Kidney tubule cell (primary cell): ENCODE measurements at places on chromosomes 11 and 22.
A peak's percentile ranks its signal among the peaks of the same experiment; 100 is the strongest.

DNA sequence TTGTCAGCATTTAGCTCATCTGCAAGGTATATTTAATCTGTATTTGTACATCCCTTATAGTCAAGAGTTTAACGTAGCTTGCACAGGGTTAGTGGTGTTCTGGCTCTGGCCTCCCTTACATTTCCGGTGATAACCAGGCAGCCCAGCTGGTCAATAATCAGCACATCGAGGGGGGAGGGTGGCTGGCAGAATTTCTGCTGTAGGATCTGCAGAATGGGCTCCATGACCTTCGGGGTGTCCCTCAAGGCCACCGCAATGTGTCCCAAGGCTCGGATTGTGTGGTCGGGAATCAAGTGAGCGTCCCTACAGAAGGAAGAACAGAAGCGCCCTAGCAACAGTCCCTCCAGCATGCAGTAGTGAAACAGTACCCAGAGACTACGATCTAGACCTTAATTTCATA, 25.1 kb downstream of the SERPIND1 start:
- DNase-seq = no peak

GRCh38 chr11:66418168-66418985, 2.5 kb upstream of the NPAS4 start:
- peak; percentile 91 for DNase-seq

GRCh38 chr11:71452199-71453036, 585 bp upstream of the NADSYN1 start:
- peak; percentile 34 for DNase-seq

DNA sequence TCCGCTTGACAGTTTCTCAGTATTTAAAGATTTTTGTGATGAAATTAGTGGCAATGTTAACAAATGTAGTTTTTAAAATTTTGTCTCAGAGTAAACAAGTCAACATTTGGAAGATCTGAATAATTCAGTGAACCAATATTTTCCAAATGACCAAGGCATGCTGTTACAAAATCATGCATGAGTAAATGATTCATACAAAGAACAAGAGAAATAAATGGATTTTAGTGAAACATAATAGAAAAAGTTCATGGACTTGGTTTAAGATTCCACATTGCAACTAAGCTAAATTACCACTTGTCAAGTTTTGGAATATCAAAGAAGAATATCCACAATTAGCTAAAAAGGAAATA, 125.7 kb upstream of the SNX19 start:
- DNase-seq = no peak

DNA sequence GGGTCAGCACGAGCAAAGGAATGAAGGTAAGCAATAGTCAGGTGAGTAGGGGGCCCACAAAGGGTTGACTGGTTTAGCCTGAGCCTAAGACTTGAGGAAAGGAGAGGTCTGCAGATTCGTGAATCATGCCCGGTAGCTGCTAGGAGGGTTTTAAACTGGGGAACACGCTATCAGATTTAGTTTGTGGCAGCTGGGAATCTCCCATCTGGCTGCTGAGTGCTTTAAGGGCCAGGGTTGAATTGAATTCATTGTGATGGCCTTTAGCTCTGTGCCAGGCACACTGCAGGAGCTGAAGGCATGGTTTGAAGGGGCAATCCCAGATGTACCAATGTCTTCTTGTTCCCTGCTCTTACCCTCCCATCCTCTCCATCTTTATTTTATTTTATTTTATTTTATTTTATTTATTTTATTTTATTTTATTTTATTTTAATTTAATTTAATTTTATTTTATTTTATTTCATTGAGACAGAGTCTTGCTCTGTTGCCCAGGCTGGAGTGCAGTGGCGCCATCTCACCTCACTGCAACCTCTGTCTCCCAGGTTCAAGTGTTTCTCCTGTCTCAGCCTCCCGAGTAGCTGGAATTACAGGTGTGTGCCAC, 1.9 kb upstream of the NECTIN1 start:
- no peak for DNase-seq

- no peak for DNase-seq
Measured at GRCh38 chr11:17217401-17217800, 9.6 kb upstream of the PIK3C2A start.

DNA sequence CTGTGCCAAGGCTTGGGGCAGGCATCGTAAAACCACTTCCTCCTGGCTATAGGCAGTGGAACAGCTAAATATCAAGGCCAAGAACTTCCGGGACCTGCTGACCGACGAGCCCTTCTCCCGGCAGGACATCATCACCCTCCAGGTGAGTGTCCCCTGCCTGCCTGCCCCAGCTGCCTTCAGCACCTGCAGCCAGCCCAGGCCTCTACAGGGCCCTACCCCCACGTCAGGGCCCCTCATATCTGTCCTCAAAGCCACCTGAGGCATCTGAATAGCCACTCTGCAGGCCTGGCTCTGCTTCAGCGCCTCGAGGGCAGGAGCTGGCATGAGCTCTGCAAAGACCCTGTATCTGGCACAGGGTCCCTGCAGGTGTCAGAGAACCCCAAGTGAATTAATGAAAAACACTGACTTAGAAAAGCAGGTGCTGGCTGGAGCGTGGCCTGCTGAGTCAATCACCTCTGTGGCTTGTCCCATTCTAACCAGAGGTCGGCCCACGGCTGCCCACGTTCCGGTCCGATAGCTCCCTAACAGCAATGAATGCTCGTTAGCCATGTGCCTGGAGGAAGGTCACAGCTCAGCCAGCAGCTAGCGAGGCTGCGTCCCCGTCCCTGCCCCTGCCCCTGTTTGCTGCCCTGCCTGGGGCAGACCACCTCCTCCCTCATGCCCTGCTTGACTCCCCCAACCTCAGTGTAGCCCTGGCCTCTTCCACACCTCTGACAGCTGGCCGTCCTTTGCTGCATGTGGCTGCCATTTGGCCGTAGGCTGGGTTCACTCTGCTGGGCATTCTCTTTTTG, 16.8 kb downstream of the PPIL2 start:
- peak; percentile 62 for DNase-seq

- no peak for DNase-seq
Measured at GRCh38 chr11:115256397-115257197, 247.6 kb downstream of the CADM1 start.

- DNase-seq = peak; percentile 24
Measured at GRCh38 chr11:34356130-34356529, 1.7 kb downstream of the ABTB2 start.

DNA sequence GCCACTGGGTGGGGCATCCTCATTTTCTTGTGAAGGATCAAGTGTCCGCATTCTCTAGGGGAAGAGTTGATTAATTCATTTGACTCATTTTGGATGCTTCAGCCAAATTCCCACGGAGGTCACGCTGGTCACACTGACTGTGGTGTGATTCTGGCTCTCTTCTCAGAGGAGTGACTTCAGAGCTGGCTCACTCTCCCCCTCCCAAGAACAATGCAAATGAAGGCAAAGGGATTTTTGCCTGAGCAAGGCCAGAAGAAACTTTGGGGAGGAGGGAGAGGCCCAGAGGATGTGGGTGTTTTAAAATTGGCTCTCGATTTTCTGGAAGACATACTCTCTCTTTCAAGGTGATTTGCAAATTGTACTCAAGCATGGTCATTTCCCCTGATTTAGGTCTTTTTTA, 51.1 kb upstream of the LMO2 start:
- DNase-seq = peak; percentile 54

GRCh38 chr11:92886243-92886905, 83.1 kb upstream of the MTNR1B start:
- peak; percentile 70 for DNase-seq

DNA sequence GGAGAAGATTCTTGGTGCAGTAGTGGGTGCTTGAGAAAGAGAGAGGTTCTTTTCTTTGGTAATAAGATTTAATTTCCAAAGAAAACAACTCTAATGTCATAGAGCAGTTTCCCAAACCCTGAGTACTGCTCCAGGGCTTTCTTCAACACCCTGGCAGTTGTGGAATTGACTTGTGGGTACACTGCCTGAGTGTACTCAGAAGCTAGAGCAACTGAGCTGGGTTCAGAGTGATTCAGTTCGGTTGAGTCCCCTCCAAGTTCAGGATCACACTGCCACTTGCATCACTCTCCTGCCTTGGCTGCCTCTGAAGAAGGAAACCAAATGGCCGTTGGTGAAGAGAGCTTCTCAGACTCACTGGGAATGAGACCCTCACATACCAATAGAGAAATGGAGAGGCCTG, 5.3 kb downstream of the DMC1 start:
- no peak for DNase-seq

DNA sequence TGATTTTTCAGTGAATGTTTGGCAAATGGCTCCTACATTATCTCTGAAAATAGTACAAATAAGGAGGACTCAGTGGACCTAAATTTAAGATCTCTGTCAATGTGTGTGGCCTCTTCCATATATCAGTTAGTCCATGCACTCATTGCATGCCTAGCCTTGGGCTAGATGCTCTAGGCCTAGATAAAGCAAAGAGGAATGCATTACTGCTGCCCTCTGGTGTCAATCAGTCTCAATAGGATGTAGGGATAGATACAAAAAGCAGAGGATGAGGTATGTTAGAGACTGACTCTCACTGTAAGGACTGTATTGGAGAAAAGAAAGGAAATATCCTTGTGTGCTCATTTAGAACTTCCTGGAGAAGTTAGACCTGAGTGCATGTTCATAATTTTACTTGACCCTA, 42.0 kb downstream of the MS4A2 start:
- DNase-seq = peak; percentile 78

DNA sequence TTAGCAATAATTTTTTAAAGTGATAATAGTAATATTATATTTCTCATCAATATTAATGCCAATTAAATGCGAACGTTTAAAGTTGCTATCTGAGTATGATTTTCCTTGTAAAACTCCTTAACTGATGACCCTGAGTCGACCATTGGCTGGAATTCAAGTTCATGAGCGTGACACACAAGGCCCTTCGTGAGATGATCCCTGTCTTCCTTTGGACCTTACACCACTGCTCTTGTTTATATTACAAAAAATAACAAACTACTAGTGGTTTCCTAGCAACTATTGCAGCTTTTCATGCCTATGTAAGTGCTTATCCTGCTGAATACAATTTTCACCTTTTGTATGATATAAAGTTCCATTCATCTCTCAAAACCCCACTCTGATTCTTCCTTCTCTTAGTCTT, 752.9 kb downstream of the CNTN5 start:
- peak; percentile 50 for DNase-seq

DNA sequence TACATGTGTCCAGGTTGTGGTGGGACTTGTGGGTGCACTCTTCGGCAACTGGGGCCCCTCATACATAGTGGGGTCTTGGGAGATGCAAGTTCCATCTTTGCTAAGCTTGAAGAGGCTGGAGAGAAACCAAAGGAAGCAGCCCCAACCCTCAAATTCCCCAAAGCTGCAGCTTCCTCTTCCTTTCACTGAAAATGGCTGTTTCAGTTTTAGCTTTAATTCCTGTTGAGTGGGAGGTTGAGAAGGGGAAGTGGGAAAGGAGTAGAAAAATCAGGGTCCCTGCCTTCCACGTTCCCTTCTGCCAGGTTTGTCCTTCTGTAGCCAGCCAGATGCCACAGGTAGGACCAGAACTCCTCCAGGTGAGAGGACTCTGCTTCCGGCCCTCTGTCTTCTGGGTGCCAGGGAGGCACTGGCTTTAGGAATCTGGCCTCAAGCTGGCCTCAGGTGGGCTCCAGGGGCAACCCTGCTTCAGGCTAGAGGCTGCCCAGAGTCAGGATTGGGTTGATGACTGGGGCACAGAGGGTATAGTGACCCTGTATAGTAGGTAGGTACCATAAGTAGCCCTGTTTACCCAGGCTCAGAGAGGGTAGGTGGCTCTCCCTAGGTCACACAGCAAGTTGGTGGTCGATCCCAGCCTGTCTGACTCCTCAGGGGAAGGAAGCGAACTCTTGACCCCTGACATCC, 16.2 kb downstream of the P2RY6 start:
- DNase-seq = no peak

GRCh38 chr11:70567680-70568034, 169.3 kb downstream of the CTTN start:
- no peak for DNase-seq

DNA sequence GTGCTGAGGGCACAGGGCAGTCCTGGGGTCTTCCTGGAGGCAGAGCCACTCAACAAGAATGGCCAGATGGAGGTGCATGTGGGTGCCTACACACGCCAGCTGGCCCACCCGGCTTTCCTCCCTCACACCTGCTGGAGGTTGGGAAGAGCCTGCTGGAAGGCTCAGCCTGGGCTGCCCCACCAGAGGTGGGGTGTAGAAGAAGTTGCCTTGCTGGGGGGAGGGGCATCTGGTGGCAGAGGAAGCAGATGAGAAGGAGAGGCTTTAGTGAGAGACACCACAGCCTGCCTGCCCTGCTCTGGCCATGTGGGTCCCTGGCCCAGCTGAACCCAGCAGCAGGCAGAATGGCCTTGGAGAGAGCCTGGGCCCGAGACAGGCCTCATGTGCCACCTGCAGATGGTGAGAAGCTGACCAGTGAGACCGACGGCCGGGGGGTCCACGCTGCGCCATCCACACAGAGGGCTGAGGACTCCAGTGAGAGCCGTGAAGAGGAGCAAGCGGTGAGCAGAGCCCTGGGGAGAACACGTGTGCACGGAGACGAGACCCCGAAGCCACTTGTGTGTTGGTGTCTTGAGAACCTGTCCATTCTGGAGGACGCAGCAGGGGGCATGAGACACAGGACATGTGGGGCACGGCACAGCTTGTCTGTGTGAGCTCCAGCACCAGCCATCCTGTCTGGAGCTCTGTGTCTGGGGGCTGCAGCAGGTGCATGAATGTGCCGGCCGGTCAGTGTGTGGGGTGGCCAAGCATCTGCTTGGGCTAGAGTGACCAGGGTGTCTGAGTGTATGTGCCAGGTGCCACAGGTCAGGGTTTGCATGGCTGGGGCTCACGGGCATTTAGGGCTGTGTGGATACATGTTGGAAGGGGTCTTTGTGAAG, 2.7 kb downstream of the B4GALNT4 start:
- DNase-seq = no peak

- DNase-seq = no peak
Measured at GRCh38 chr22:30279046-30279788, 10.1 kb downstream of the CASTOR1 start.

DNA sequence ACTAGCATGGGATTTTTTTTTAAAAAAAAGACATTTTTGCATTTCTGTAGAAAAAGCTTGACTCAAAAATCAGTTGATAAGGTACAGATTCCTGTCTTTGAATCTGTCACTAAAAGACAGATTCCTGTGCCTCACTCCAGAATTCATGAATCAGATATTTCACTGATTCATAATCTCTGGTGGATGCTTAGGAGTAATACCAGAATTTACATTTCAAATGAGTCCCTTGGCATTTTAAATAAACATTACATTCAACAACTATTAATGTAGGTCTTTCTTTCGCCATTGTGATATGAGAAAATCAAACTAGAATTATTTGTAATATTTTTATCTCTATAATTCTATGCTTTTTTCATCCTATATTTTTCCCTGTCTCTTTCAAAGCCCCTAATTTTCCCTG, 128.3 kb downstream of the APIP start:
- DNase-seq = no peak

DNA sequence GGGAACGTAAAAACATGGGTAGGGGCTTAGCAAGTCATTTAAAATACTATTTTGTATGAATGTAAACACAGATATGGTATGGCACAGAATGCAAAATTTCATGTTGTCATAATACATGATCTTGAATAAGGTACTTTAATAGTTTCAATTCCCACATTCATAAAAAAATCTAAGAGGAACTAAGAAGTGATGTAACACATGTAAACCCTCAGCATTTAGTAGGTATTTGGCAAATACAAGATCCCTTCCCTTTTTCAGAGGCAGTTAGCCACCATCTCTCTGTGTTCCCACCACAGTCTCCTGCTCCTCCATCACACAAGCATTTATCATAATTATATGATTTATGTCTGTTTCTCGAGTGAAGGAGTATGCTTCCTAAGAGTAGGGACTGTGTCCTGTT, 251.8 kb downstream of the TENM4 start:
- no peak for DNase-seq

- DNase-seq = peak; percentile 27
Measured at GRCh38 chr11:45801723-45802315, 3.1 kb upstream of the SLC35C1 start.
